Tongue (tissue), 3 donors: ENCODE measurements at places on chromosomes 11 and 22. TPM values are rescaled to one million over a fixed set of nuclear protein-coding genes. Genes with fewer than 3 reads are reported as not detected.

DNA sequence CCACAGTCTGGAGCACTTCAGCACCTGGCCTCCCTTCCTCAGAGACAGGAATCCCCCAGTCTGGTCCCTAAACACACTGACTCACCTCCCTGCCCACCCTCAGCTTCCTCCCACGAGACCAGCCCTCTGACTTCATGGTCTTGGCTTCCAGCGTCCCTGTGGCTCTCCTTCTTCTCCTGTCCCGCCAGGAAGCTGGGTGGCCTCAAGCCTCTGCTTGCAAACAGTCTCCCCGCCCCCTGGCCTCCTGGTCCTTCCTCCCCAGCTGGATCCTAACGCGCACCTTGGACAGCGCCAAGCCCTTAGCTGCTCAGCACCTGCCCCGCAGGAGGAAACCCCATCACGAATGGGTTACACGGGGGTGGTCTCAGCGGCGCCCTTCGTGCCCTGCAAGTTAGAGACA, 4.5 kb downstream of the NCF4 start:
- DNase-seq = peak; percentile 20

CECR2 gene
- 10.4 TPM for total RNA-seq

DLG2 gene
- total RNA-seq = 14.4 TPM

GRCh38 chr11:72146625-72147024, 11.1 kb downstream of the FOLR3 start:
- peak; percentile 14 for DNase-seq

DNA sequence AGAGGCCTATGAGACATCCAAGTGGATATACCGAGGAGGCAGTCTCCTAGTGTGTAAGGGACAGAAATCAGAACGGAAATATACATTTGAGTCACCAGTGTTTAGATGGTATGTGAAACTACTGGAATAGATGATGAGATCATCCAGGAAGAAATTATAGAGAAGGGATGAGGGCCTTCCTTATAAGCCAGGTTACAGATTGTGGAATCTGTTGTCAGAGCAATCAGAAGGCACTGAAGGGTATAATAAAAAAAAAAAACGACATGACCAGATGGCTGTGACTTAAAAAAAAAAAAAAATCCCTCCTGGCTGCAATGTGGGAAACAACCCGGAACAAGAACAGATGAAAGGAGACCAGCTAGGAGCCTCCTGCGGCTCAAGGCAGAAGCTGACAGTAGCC, 2.7 kb downstream of the MAJIN start:
- no peak for DNase-seq

OR8U1 gene
- total RNA-seq = not detected

- DNase-seq = no peak
These were observed 104.8 kb downstream of the RAB38 start for GRCh38 chr11:88070437-88070836.

DNA sequence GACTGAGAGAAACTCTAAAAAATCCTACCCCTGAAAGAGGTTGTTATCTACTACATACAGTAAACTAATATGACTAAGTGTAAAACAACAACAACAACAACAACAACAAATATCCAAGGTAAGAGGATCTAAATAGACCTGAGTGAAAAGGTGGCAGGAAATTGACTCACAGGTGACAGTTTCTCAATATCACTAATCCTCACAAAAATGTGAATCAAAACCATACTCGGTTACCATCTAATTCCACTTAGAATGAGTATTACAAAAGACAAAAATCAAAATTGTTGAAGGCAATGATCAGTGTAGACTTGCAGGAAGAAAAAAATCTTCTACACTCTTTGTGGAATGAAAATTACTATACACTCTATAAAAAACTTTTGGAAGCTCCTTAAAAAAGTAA, 17.5 kb downstream of the RGL4 start:
- DNase-seq = no peak

VWCE gene
- total RNA-seq = 0.41 TPM

APOA4 gene
- total RNA-seq = not detected

DNA sequence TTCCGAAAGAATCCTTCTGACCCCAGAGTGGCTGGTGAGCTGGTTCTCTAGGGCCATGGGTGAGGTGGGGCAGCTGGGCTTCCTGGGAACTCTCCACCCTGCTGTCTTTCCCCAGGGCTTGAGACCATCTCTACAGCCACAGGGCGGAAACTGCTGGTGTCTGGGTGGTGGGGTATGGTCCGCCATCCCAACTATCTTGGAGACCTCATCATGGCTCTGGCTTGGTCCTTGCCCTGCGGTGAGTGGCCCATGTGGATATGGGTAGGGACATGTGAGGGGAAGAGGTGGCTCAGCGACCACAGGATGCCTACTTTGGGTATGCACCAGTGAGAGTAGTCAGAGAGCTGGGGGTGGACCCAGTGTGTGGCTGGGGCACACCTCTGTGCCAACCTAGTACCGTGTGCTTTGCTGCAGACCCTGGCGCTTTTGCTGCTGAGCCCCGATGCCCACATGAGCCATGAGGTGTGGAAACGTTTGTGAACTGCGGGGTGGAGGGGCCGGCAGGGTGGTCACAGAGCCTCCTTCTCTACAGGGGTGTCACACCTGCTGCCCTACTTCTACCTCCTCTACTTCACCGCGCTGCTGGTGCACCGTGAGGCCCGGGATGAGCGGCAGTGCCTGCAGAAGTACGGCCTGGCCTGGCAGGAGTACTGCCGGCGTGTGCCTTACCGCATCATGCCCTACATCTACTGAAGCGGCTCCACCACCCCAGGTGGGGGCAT, 2.0 kb downstream of the ZNHIT2 start:
- DNase-seq = no peak

GRCh38 chr22:25508161-25508560, 56.3 kb upstream of the GRK3 start:
- no peak for DNase-seq

DNA sequence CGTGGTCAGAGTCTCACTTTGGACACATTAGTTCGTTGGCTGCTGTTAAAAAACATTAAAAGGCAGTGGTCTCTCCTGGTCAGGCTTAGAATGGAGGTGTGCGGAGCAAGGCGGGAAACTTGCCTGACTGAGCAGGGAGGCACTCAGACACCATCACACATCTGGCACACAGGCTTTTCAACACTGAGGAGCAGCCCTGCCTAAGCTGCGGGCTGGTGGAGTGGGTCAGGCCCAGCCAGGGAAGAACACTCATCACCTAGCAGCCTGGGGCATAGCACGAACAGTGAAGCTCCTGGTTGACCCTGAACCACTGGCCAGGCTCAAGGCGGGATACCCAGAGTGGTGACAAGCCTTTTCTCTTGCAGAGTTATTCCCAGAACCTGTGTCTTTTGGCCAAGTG, 4.2 kb downstream of the KAT5 start:
- DNase-seq = no peak

EXT2 gene
- total RNA-seq = 79.5 TPM

- DNase-seq = no peak
These were observed 740.9 kb downstream of the METTL15 start for GRCh38 chr11:28849053-28849452.

DNA sequence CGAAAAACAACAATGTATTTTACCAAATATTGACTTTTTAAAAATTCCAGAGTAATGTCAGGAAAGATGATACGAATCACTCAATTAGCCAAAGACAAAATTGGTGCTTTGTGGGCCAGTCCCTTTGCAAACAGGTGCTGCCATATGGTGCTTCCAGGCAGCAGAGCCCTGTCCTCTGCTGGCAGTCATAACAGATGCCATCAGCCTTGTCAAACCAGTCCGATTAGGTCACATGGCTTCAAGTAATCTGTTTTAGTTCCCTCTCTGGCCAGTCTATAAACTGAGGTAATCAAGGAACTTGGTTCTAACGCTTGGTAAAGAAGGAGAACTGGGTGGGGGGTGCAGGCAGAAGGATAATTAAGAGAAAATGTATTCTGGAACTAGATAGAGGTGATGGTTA, 49.1 kb upstream of the CAPRIN1 start:
- peak; percentile 25 for DNase-seq

CNTF gene
- 1.1 TPM for total RNA-seq

GRCh38 chr11:123325533-123325932, 104.5 kb upstream of the GRAMD1B start:
- DNase-seq = no peak

MS4A15 gene
- total RNA-seq = not detected

DNA sequence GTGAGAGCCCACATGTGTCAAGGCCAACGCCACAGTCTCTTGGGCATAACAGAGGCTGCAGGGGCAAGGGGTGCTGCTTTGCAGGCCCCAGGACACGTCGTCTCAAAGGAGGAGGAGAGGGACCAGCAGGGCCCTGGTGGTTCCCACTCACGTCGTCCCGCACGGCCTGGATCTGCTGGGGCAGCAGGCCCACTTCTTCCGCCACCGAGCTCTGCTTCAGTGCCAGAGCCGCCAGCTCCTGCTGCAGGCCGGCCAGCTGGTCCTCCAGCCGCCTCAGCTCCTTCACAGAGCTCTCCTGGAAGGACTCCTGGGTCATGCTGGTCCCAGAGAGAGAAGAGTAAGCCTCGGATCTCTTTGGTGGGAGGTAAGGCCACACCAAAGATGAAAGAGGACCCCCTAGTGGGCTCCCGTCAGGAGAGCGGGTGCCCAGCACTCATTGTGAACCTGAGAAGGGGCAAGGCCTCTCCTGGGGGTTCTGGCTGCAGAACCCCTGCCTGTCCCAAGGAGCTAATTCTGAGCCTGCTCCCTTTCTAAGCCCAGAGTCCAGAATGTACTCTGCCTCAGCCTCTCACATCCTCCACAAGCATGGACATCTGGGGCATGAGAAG, 15.6 kb downstream of the SUN2 start:
- no peak for DNase-seq

DNA sequence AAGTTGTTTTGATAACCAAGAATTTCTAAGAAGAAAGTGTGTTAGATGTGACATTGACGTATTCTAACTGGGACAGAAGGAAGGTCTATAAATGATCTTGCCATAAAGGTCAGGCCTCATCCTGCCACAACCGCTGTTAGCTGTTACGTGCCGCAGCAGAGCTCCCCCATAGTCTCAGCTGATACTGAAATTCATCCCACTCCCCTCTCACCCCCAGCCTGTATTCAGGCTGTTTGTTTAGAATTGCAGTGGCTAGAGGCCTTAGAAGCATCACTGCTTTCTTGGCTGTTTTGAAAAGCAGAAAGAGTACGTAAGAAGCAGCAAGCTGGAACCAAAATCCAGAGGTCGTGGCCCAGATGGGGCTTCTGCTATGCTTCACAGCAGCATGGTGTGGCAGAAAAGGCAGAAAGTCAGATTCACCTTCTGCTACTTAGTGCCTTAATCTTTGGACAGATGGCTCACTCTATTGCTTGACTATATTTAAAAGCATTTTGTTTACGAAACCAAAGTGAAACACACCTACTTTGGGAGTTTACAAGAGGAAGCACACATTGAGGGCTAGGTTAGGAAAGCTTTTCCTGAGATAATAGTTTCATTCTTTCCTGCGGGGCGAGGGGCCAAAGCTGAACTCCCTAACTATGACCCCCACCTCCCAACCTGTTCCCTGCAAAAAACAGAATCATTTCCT, 950 bp upstream of the LAYN start:
- DNase-seq = peak; percentile 10

DNA sequence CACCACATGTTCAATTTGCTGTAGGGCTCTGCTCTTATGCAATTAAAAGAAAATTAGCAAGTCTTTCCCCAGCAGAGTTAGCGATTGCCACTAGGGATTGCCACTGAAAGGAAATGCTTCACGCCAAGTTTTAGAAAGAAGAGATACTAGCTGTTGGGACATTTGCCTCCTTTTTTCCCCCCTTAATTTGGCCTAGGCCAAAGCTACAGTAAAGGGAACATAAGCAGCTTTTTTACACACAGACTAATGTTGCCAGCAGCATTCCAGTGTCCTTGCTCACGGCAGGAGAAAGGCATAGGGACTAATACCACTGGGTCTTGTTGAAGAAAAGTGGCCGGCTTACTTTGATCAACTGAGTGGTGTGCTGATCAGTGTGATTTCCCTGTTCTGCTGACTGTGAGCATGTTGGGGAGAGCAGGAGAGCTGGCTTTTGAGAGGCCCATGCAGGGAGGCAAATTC, 71.2 kb downstream of the PHF21A start:
- peak; percentile 72 for DNase-seq

SSTR3 gene
- total RNA-seq = 0.10 TPM

DNA sequence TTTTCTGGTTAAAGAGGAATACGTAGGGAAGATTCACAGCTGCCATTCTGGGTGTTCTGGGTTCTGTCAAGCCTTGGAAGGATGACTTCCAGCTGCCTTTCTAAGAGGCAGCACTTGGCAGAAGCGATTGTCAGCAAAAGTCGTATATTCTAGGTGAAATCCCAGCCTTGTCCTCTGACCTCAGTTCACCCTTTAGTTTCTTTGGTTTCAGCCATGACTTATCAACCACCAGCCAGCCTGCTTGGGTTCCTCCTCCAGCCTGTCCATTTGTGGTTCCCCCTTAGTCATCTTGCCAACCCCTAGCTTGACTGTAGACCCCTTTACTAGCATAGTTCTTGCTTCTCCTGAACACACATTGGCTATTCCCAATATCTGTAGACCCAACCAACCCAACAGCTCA, 102.3 kb upstream of the CD44 start:
- peak; percentile 65 for DNase-seq

- DNase-seq = peak; percentile 60
These were observed 8.2 kb upstream of the SYT8 start for GRCh38 chr11:1826552-1827094.

DNA sequence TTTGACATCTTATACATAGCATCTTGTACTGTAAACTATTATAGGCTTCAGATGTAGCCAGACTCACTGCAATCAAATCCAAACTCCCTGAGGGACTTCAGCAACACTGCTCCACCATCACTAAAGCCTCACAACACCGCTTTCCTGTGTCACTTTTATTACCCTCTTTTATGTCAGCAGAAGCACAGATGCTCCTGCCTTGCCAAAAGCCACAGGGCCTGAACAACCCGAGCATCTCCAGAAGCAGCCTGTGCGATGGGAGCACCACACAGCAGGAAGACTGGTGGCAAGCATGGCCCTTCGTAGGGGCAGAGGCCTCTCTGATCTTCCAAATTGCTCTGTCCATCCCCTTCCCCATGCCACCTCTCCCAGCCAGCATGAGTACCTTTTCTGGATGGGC, 22.9 kb downstream of the TMEM123 start:
- DNase-seq = no peak

- no peak for DNase-seq
These were observed 96.1 kb downstream of the MORC2 start for GRCh38 chr22:30872285-30873041.

FXYD2 gene
- 3.6 TPM for total RNA-seq

GRCh38 chr11:10990160-10990559, 132.3 kb upstream of the ZBED5 start:
- no peak for DNase-seq

YPEL4 gene
- 1.1 TPM for total RNA-seq
